ENCODE measurements at places on chromosomes 12 and 14.

DNA sequence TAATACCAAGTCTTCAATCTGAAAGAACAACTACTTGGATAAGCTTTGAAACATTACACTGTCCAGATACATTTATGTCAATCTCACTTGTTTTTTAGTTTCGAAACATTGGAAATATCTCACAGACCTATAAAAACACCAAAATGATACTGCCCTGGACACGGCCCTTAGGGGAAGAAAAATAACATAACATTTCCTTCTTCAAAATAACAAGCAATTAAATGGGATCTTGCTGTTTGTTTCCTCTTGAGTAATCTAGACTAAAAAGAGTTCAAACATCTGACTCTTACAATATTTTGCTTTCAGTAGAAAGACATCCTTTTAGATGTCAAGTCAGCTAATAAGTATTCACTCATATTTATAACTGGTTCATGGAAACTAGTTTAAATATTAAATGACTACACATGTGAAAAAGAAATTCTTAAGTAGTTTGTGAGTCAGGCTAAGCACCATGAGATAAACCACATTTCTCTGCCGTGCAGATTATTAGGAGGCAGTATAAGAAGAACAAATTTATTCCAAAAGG lies 87.5 kb downstream of the EPS8 start:
- DNase-seq, result no peak

GRCh38 chr14:77033622-77034589 lies 5.4 kb upstream of the IRF2BPL start:
- peak; percentile 90 for DNase-seq

- peak; percentile 92 for DNase-seq
These were observed 541 bp upstream of the RNU6-7 start for GRCh38 chr14:32201193-32201815.

- DNase-seq, result no peak
These were observed 18.9 kb downstream of the SYNE3 start for GRCh38 chr14:95497561-95498011.

DNA sequence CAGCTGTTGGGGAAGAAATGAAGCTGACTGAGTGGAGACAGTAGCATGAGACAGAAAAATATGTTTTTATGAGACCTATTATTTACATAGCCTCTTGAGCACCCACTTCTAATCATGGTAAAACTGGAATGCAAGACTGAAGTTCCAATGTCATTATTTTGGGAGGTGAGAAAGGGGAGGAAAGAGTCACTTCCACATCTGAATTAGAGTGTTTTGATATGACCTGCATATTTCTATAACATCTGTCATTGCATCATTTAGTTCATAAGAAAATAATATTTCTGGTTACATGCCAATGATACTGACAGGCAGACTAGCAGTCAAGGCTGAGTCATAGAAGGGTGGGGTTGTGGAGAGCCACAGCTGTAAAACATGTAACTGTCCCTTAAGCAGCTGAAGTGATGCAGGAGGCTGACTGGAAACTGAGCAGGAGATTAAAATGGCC lies 26.7 kb downstream of the NTN4 start:
- peak; percentile 26 for DNase-seq

- no peak for DNase-seq
These were observed 398.1 kb downstream of the ZFP36L1 start for GRCh38 chr14:68394764-68395143.

Measured in colonic mucosa (tissue), 4 donors.